ENCODE measurements at places on chromosomes 1 and 21. TPM values are rescaled to one million over a fixed set of nuclear protein-coding genes. Genes with fewer than 3 reads are reported as not detected.
A peak's percentile ranks its signal among the peaks of the same experiment; 100 is the strongest.

GRCh38 chr21:22885079-22885478 is 1886.9 kb downstream of the NCAM2 start:
- H3K4me1 ChIP-seq, result no peaks in the 10 kb centered on the region
- DNase-seq, result no peak
- no peak overlapping the region for H3K27ac ChIP-seq
- H3K4me3 ChIP-seq, result no peak overlapping the region
- no peaks in the 10 kb centered on the region for H3K36me3 ChIP-seq

GRCh38 chr1:98732985-98733781 is 71.7 kb downstream of the SNX7 start:
- DNase-seq, result no peak
- H3K27me3 ChIP-seq, result no peaks in the 10 kb centered on the region
- H3K27ac ChIP-seq, result no peak overlapping the region
- H3K4me1 ChIP-seq, result no peaks in the 10 kb centered on the region
- no peak overlapping the region for H3K4me3 ChIP-seq

DNA sequence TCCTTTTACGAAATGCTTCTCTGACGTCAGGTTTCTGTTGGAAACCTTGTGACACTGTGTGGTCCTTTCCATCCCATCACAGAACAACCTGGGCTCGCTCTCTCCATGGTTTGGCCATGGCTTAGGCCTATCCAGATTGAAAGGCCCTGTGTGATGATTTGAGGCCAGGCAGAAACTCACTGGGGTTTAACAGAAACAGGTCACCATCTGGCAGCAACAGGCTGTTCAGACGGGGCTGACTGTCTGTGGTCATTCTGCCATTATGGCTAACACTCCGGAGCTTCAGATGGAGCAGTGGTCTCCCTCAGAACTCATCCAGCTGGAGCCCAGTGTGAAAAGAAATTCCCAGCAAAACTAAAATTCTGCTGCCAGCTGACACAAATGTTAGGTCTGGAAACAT is 9.3 kb downstream of the PLEKHM2 start:
- H3K27me3 ChIP-seq, result no peaks in the 10 kb centered on the region
- no peak for DNase-seq
- peaks cover 64% of the 10 kb centered on the region for H3K4me1 ChIP-seq
- H3K27ac ChIP-seq, result peak overlapping the region; percentile 32
- H3K4me3 ChIP-seq, result no peak overlapping the region

DNA sequence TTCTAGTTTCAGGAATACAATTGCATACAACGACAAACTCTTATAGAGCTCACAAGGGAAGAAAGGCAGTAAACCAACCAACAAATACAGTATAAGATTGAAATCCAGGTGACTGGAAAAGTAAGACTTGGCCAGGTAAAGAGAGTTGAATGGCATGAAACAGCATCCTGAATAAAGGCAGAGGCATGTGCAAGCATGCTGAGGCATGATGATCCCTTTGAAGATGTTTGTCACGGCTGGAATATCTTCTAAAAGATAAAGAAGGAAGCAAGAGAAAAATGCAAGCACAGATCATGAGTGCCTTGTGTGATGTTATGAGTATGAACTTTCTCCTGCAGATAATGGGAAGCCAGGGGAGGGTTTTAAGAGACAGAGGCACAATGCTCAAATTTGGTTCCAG is 83.3 kb upstream of the SPATA6 start:
- H3K36me3 ChIP-seq, result no peaks in the 10 kb centered on the region
- H3K27ac ChIP-seq, result no peak overlapping the region
- H3K4me1 ChIP-seq, result no peaks in the 10 kb centered on the region
- H3K4me3 ChIP-seq, result no peak overlapping the region
- peaks cover under 1% of the 10 kb centered on the region for H3K27me3 ChIP-seq

- H3K4me3 ChIP-seq, result no peak overlapping the region
- H3K27ac ChIP-seq, result peak overlapping the region; percentile 74
- H3K4me1 ChIP-seq, result peaks cover 49% of the 10 kb centered on the region
- no peak for DNase-seq
- no peaks in the 10 kb centered on the region for H3K27me3 ChIP-seq
Observed at GRCh38 chr21:34834852-34835501, 166.2 kb downstream of the CLIC6 start.

GRCh38 chr1:25563330-25564215 is 20.2 kb downstream of the LDLRAP1 start:
- peak overlapping the region; percentile 7 for H3K27ac ChIP-seq
- DNase-seq, result no peak
- peaks cover 65% of the 10 kb centered on the region for H3K4me1 ChIP-seq
- H3K27me3 ChIP-seq, result no peaks in the 10 kb centered on the region

DNA sequence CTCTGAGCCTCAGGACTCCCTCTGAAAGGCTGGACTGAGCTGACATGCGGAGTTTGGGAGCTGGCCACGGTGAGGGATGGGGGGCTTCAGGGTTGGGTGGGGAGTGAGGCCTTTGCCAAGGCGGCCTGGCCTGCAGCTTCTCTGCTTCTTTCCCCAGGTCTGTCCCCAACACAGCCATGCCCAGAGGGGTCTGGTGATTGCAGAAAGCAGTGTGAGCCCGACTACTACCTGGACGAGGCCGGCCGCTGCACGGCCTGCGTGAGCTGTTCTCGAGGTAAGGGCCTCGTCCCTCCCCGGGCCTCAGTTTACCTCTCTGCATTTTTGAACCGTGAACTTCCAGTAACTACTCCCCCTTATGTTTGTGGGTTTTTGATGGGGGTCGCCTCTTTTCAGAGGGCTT is 48.6 kb downstream of the TNFRSF8 start:
- H3K36me3 ChIP-seq, result no peaks in the 10 kb centered on the region
- H3K4me3 ChIP-seq, result no peak overlapping the region
- no peak overlapping the region for H3K27ac ChIP-seq
- DNase-seq, result no peak

DNA sequence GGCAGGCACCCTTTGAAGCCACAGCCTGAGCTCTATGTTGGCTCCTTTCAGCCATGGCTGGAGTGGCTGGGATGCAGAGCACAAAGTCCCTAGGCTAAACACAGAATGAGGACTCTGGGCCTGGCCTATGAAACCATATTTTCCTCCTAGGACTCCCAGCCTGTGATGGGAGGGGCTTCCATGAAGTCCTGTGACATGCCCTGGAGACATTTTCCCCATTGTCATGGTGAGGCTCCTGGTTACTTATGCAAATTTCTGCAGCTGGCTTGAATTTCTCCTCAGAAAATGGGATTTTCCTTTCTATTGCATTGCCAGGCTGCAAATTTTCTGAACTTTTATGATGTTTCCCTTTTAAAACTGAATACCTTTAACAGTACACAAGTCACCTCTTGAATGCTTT is 61.3 kb downstream of the VCAM1 start:
- H3K4me1 ChIP-seq, result no peaks in the 10 kb centered on the region
- no peaks in the 10 kb centered on the region for H3K27me3 ChIP-seq
- H3K4me3 ChIP-seq, result no peak overlapping the region
- no peak for DNase-seq
- H3K27ac ChIP-seq, result no peak overlapping the region
- no peaks in the 10 kb centered on the region for H3K36me3 ChIP-seq

GRCh38 chr1:172774561-172774960 is 115.7 kb downstream of the FASLG start:
- H3K4me1 ChIP-seq, result no peaks in the 10 kb centered on the region
- H3K27me3 ChIP-seq, result no peaks in the 10 kb centered on the region
- DNase-seq, result no peak
- H3K27ac ChIP-seq, result peak overlapping the region; percentile 81
- H3K36me3 ChIP-seq, result no peaks in the 10 kb centered on the region

DNA sequence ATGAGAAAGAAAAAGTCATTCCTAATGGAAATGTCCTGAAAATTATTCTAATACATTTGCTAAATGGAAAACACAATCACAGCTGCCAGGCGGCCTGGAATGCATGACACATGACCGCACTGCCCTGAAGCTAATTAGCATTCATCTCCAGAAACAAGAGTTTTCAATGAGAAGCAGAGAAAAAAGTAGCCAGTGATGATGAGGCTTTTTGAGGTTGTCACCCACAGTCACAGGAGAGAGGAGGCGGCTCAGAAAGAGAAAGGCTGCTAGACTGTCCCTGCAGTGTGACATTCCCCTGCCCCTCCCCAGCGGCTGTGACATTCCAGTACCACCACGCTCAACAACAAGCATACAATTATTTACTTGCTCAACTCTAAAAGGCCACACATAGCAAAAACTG is 122.9 kb upstream of the KRTAP19-8 start:
- peaks cover 3% of the 10 kb centered on the region for H3K4me1 ChIP-seq
- no peak overlapping the region for H3K27ac ChIP-seq
- no peak overlapping the region for H3K4me3 ChIP-seq
- DNase-seq, result no peak
- no peaks in the 10 kb centered on the region for H3K27me3 ChIP-seq

DNA sequence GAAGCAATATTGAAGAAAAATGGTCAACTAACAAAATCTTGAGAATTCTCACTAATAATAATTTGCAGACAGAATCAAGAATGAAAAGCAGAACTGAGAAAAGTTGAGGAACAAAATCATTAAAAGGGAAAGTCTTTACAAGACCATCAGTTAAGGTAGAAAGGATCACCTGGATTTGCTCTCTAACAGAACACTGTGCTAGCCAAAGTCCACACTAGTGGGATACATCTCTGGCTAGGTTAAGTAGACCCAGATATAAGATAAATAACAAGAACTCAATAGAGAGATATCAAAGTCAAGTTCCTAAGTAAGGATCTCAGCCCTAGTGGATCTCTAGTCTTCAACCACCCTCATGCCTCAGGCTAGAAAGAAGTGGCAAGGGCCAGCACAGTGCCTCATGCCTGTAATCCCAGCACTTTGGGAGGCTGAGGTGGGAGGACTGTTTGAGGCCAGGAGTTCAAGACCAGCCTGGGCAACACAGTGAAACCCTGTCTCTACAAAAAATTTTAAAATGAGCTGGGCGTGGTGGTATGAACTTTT is 19.6 kb downstream of the IPP start:
- no peaks in the 10 kb centered on the region for H3K27me3 ChIP-seq
- H3K36me3 ChIP-seq, result peaks cover 23% of the 10 kb centered on the region
- peaks cover 9% of the 10 kb centered on the region for H3K4me1 ChIP-seq
- no peak overlapping the region for H3K4me3 ChIP-seq
- peak overlapping the region; percentile 48 for H3K27ac ChIP-seq

DNA sequence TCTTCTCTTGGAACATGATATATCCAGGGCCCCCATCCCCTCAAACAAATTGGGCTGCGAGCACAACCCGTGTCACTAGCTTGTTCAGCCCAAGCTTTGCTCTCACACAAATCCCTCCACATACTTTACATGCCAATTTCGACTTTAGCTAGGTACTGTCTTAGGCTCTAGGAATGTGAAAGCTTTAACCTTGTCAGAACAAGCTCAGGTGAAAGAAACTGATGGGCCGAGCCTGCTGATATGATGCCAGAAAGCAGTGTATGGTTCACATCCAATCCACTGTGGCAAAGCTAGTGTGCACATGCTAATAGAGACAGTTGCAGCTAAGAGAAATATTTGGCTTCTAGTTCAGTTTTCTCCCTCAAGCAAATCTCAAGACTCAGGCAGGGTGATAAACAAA is 79.5 kb downstream of the TNFSF18 start:
- no peaks in the 10 kb centered on the region for H3K4me1 ChIP-seq
- H3K36me3 ChIP-seq, result no peaks in the 10 kb centered on the region
- no peak for DNase-seq
- H3K27ac ChIP-seq, result no peak overlapping the region
- H3K27me3 ChIP-seq, result no peaks in the 10 kb centered on the region
- H3K4me3 ChIP-seq, result no peak overlapping the region

DNA sequence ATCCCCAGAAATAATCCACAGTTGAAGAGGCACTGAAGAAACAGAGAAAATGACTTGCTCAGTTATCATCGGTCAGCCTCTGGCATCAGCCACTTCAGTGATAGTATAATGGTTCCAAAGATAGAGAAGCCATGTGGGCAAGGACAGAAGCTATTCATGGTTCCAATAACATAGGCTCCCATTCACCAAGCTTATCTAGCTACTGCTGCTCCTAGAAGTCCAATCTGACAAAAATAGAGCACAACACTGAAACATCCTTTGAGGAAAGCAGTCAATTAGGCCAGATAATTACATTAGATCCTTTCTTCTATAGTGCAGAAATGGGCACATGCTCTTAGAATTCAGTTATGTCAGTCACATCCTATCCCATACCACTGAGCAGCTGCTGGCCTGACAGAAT is 33.5 kb upstream of the CRB1 start:
- no peak overlapping the region for H3K4me3 ChIP-seq
- no peaks in the 10 kb centered on the region for H3K27me3 ChIP-seq
- H3K27ac ChIP-seq, result no peak overlapping the region
- H3K4me1 ChIP-seq, result no peaks in the 10 kb centered on the region
- no peaks in the 10 kb centered on the region for H3K36me3 ChIP-seq

DNA sequence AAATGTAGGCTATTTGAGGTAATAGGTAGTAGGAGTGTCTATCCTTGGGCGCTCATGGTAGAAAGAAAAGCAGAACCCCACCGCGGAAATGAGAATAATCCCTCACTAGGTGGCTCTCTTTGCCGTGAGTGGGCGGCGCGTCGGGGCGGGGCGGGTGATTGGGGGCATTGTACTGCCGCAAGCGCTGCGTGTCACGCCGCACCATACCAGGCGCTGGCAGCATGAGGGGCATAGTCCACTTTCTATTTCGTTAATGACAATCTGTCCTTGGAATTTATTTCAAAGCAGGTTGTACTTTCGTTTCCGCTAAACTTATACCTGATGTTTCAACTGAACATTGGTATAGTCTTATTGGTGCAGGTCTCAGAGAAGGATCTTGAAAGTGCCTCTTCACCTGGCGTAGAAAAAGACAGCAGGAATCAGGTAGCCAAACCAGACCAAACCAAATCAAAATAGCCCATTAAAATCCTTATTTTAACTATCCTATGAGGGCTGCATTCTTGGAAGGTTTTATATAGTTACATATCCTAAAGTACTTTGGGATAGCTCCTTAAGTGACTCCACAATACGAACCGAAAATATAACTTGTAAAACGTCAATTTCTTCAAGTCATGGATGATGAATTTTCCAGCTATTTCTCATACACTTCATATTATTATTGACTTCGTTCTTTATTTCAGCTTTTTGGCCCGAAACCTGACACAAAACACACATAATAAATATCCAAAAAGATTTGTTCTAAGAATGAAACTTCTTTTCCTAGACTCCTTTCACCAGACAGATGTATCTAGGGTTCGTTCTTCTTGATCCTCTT is 1.9 kb upstream of the SMG7 start:
- peak overlapping the region; percentile 98 for H3K27ac ChIP-seq
- peak overlapping the region; percentile 97 for H3K4me3 ChIP-seq
- peak; percentile 90 for DNase-seq
- no peaks in the 10 kb centered on the region for H3K27me3 ChIP-seq
- no peaks in the 10 kb centered on the region for H3K36me3 ChIP-seq

- DNase-seq, result no peak
- no peaks in the 10 kb centered on the region for H3K27me3 ChIP-seq
- H3K4me3 ChIP-seq, result no peak overlapping the region
Observed at GRCh38 chr1:214363386-214363785, 82.4 kb downstream of the SMYD2 start.

GRCh38 chr21:22584308-22584707 is 1586.1 kb downstream of the NCAM2 start:
- H3K27ac ChIP-seq, result no peak overlapping the region
- no peaks in the 10 kb centered on the region for H3K27me3 ChIP-seq
- no peaks in the 10 kb centered on the region for H3K4me1 ChIP-seq
- DNase-seq, result no peak

- peaks cover 18% of the 10 kb centered on the region for H3K4me1 ChIP-seq
- DNase-seq, result no peak
- no peaks in the 10 kb centered on the region for H3K27me3 ChIP-seq
- H3K4me3 ChIP-seq, result no peak overlapping the region
Observed at GRCh38 chr1:156598731-156599432, 2.4 kb downstream of the GPATCH4 start.

Gene ALX3
- total RNA-seq, result not detected

Gene ANKRD65
- 22.3 TPM for total RNA-seq

Gene SPRR2A
- not detected for total RNA-seq

Gene FBLIM1
- 20.1 TPM for total RNA-seq

Gene KIF17
- total RNA-seq, result 8.4 TPM

Gene ABCA4
- total RNA-seq, result 1.9 TPM

Gene SLC35A3
- 30.6 TPM for total RNA-seq

Measured in lower lobe of right lung (tissue), 2 donors.